ENCODE measurements at places on chromosomes 5 and 9.

GRCh38 chr9:18626046-18626698, 152.2 kb downstream of the ADAMTSL1 start:
- DNase-seq, result no peak

GRCh38 chr9:108709997-108710396, 145.8 kb downstream of the ACTL7B start:
- no peak for DNase-seq

GRCh38 chr5:32812399-32812798, 101.3 kb downstream of the NPR3 start:
- DNase-seq, result no peak

DNA sequence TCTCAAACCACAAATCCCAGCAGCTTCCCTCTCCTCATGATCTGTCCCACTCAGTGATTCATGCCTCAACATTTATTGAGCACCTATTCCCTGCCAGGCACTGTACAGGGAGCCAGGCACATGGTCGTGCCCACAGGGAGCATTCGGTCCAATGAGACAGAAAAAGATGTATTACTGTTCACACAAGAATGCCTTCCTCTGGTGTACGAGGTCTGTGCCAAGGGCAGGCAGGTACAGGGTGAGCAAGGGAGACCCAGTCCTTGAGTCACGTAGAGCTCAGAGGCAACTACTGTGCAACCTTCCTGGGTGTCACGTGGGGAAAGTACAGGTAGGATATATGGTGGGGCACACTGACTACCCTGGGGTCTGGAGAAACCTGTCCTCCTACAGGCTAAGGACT, 4.6 kb downstream of the CNTFR start:
- DNase-seq, result no peak

DNA sequence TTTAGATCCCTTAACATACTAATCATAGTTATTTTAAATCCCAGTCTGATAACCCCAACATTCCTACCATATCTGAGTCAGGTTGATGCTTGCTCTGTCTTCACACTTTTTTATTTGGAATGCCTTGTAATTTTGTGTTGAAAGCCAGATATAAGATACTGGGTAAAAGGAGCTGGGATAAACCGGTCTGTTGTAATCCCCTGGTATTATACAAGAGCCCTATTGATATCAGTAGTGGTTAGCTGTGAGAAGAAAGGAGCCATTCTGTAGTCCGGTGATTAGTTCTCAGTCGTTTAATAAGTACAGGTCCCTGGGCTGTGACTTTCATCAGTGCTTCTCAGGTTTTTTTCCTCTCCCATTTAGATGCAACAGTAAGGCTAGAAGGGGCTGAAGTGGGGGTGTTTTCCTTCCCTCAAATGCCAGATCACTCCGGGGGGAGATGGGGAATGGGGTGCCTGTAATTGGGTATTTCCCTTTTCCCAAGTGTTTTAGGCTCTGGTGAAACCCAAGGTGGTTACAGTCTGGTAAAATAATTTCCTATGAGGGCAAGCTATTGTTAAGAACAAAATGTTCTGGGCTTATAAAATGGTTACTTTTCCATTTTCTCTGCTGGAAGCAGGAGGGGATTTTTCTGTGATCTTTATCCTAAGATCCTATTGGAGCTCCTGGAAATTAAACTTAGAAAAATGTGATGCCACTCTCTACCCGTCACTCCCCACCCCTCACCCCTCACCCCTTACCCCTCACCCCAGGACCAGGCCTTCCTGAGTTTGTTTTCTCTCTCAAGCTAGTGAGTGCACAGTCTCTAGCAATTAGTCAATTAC, 72.7 kb downstream of the KCNN2 start:
- DNase-seq, result no peak

- no peak for DNase-seq
These were observed 2308.8 kb upstream of the ACO1 start for GRCh38 chr9:30075451-30076199.

GRCh38 chr5:1209896-1210776, 8.7 kb downstream of the SLC6A19 start:
- DNase-seq, result no peak

DNA sequence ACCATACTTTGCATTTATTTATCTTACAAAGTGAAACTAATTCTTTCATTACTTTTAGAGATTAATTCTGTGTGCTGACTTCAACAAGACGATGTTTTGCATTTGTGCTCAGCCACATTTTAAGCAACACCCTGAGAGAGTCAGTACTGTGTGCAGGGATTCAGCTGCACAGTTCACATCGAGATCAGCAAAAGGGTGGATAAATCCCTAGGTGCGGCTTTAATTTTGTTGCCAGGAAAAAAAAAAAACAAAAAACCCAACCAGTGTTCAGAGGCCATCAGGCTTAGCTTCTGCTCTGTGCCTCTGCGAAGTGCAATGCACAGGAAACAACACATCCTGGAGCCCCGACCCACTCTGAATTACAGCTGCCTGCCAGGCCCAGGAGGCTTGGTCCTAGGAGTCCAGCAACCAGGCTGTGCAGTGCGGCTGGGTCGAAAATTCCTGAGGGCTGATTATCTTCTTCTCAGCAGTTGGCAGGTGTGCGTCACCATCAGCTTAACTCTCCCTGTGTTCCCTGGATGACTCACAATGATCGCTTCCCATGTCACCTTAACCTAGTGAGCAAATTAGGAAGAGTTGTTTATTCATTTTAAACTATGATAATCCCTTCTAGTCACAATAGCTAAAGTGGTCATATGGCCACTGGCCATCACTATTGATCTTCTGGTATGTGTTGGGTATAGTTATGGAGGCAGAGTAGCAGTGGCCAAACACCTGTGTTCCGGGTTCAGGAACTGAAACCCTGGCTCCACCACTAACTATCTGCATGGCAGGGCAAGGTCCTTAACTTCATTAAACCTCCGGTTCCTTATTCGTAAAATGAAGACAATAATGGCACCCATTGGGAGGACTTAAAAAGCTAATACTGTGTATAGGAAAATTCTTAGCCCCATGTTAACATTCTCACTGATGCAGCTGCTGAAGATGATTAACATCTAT, 31.2 kb upstream of the NDUFB6 start:
- DNase-seq, result no peak

GRCh38 chr9:7210854-7211637, 453.3 kb downstream of the KDM4C start:
- DNase-seq, result no peak

All from fibroblast of gingiva (primary cell).